GM13976 (cell line): ENCODE measurements at places on chromosomes 13 and 19.

DNA sequence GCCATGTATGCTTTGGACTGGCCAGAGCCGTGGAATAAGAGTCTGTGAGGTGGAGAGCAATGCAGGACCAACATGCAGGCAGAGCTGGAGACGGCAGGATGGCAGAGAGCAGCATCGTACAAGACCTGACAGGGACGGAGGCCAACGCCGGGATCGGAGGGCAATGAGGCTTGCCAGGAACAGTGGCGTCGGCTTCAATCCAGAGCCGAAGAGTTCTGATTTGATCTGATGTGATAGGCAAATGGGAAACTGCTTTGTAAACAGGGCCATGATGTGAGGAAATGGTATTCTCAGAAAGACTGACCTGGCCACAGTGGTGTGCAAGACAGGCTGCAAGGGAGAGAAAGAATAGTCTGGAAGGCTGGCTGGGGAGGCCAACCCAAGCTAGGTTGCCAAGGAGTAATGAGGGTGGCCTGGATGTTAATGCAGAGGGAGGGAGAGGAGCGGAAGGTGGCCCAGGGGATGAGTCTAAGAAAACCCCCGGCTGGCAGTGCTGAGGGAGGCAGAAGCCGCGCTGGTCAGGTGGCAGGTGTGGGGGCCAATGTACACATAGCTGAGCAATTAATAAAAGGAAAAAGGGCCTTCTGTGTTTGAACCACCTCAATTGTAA is 26.7 kb downstream of the RCBTB2 start:
- DNase-seq = no peak

- DNase-seq = no peak
Observed at GRCh38 chr13:74221752-74222151, 87.5 kb upstream of the KLF12 start.

DNA sequence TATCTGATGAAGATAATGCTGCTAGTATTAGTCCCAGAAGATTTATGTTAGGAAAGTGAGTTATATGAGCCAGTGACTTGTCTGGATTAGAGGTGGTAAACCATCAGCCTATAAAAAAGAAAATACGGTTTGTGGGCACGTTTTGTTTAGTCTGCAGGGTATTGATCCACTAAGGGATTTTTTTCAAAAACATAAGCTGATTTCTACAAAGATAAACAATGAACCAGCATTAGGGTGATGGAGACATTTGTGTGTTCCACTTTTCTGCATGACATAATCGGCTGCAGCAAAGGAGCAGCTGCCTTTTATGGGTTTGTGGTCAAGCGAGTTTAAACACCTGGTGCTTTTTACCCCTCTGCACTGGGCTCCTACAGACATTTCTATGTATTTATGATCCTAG is 836.4 kb upstream of the GPC6 start:
- DNase-seq = no peak

DNA sequence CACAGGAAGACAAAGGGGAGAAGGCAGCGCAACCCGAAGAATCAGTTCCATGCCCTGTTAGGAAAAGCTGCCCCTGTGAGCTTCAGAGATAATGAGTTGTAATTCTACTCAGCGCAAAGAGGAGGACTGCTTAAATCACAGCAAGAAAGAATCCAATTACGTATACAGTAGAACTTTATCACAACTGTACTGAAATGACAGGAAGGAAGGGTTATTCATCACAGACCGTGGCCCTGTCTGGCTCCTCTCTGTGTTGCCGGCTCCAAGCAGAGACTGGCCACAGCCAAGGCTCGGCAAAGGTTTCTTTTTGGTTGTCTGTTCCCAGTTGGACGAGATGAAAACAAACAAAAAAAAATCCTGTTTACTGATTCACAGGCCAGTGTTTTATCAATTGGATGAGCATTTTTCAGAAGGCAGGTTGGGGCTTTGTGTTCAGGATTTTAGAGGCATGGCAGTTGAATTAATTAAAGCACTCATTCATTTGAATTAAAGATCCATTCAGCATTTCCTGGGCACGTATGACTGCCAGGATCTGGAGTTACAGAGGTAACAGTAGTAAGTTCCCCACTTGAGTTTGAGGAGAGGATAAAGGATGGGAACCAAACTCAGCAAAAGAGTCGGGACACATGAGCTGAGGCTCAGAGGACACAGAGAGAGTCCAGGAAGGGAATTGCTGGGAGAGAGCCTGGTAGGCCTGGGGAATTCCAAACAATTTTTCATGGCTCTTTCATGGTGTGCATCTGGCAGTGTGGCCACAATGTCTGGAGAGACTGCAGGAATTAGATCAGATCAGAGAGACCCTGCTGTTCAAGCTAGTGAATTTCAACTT is 341.0 kb downstream of the DNAJC15 start:
- no peak for DNase-seq

DNA sequence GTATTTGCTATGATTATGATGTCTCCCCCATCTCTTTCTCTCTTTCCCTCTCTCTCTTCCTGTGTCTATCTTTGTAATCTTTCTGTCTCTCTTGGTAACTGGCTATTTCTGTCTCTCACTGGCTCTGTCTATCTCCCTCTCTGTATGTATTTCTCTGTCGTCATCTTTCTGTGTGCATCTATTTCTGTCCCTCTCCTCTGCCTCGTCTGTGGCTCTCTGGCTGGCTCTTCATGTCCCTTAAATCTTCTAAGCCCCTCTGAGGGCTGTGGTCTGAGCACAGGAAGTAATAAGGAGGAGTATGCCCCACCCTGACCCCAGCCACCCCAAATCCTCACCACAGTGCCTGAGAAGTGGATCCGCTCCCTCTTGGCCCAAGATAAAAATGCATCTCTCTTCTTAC is 104.4 kb downstream of the DNAJC15 start:
- DNase-seq = peak; percentile 38

- no peak for DNase-seq
Observed at GRCh38 chr13:36549755-36550154, 117.5 kb downstream of the CCNA1 start.

GRCh38 chr19:743168-743687 is 7.7 kb upstream of the MISP start:
- DNase-seq = peak; percentile 69

- no peak for DNase-seq
Observed at GRCh38 chr19:50908336-50908735, 2.9 kb downstream of the KLK4 start.

- no peak for DNase-seq
Observed at GRCh38 chr13:26221399-26221720, 754 bp downstream of the RNF6 start.

GRCh38 chr19:50912727-50913716 is 1.8 kb upstream of the KLK4 start:
- peak; percentile 68 for DNase-seq
